ENCODE measurements at places on chromosomes 5 and 9. TPM values are rescaled to one million over a fixed set of nuclear protein-coding genes. Genes with fewer than 3 reads are reported as not detected.

- H3K36me3 ChIP-seq, result no peaks in the 10 kb centered on the region
- H3K4me3 ChIP-seq, result no peak overlapping the region
- H3K4me1 ChIP-seq, result no peaks in the 10 kb centered on the region
- no peaks in the 10 kb centered on the region for H3K27me3 ChIP-seq
- no peak for DNase-seq
These were observed 52.6 kb upstream of the TCERG1 start for GRCh38 chr5:146394486-146394885.

Gene ZNF618
- total RNA-seq, result 3.0 TPM

GRCh38 chr5:9282211-9282610 lies 263.7 kb downstream of the SEMA5A start:
- H3K4me1 ChIP-seq, result no peaks in the 10 kb centered on the region
- no peak for DNase-seq
- H3K27ac ChIP-seq, result no peak overlapping the region
- no peaks in the 10 kb centered on the region for H3K27me3 ChIP-seq
- H3K36me3 ChIP-seq, result no peaks in the 10 kb centered on the region

GRCh38 chr5:32538031-32538547 lies 47.3 kb upstream of the SUB1 start:
- no peak for DNase-seq
- H3K4me1 ChIP-seq, result no peaks in the 10 kb centered on the region
- no peaks in the 10 kb centered on the region for H3K36me3 ChIP-seq

Gene RNF180
- total RNA-seq, result 17.8 TPM

DNA sequence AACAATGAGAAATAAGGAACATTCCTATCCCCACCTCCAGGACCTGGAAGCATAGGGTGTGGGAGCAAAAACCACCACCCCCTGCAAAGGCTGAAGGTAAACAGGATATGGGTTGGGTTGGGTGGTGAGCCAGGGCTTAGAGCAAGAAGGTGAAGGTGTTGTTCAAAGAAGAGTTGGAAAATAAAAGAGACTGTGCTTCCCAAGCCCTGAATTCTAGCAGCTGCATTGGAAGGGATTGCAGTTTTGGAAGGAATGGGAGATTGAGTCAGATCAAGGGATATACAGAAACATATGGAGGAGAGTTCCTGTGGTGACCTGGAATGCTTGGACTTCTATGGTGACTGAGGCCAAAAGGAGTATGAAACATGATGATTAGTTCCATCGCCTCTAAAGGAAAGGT lies 24.7 kb upstream of the MTAP start:
- H3K36me3 ChIP-seq, result no peaks in the 10 kb centered on the region
- H3K27me3 ChIP-seq, result no peaks in the 10 kb centered on the region
- no peak for DNase-seq
- H3K4me1 ChIP-seq, result no peaks in the 10 kb centered on the region
- H3K4me3 ChIP-seq, result no peak overlapping the region
- no peak overlapping the region for H3K27ac ChIP-seq

GRCh38 chr9:87551772-87552217 lies 54.1 kb downstream of the DAPK1 start:
- H3K27me3 ChIP-seq, result no peaks in the 10 kb centered on the region
- H3K4me1 ChIP-seq, result no peaks in the 10 kb centered on the region
- H3K27ac ChIP-seq, result no peak overlapping the region
- H3K4me3 ChIP-seq, result no peak overlapping the region

GRCh38 chr5:170503990-170504596 lies at the start of gene KCNIP1:
TSS of gene KCNIP1 (plus strand) at chr5:170504020.
- DNase-seq, result no peak
- peak within 1 kb of the TSS; percentile 45 for H3K4me3 ChIP-seq
- H3K27ac ChIP-seq, result no peak within 1 kb of the TSS
- H3K36me3 ChIP-seq, result no peaks in the 10 kb centered on the region

DNA sequence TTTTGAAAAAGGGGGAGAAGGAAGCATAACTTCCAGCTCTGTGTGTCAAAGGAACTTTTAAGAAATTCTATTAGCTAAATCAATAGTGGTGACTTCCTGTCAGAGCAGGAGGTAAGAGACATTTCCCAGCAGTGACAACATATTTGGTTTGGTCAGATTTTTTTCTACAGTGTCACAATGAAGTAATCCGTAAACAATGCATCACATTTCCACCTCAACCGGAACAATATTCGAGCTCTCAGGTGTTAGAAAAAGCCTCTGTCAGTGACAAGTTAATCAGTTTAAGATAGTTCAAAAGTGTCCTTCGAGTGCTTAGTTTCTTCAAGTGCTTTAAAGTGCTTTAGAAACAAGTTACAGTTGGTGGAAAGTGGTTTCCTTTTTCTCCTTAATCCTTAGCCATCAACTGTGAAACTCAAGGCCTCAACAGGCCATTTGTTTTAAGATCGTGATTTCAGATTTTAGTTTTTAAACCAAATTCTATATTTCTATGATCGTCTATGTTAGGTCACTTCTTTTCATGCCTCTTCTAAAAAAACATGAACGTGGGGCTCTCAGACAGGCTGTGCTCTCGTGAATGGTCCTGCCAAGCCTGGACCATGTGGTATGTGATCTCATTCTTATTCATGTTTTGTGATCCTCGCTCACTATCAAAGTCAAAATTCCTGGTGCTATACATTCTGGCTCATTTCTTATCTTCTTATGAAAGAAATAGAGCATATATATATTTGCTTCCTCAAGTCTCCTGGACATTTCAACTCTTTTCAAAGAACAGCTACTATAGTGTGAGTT lies 181.9 kb upstream of the HMHB1 start:
- no peak overlapping the region for H3K27ac ChIP-seq
- no peak for DNase-seq
- H3K4me3 ChIP-seq, result no peak overlapping the region

DNA sequence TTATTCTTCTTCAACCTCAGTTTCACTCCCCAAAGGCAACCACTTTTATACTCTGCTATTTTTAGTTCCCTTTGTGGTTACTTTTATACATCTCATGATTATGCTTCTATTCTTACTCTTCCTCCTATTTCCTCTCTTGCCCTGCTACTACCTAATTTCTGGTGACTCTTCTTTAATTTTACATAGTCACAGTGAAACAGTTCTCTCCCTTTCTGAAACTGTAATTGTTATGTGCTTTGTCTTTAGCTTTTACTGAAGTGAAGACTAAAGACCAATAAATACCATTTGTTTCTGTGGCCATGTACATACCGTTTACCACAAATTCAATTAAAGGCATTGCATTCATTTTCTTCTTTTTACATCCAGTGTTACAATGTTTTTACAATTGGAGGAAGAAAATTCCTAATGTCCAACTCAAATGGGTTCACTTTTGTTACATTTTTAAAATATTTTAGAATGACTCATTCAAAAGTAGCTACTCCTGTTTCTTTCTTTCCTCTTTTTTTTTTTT lies 410.6 kb downstream of the PSAT1 start:
- no peak overlapping the region for H3K4me3 ChIP-seq
- no peak overlapping the region for H3K27ac ChIP-seq

- no peak for DNase-seq
- no peak overlapping the region for H3K4me3 ChIP-seq
- H3K36me3 ChIP-seq, result no peaks in the 10 kb centered on the region
- no peaks in the 10 kb centered on the region for H3K4me1 ChIP-seq
These were observed 46.2 kb downstream of the SLC28A3 start for GRCh38 chr9:84294241-84294950.

DNA sequence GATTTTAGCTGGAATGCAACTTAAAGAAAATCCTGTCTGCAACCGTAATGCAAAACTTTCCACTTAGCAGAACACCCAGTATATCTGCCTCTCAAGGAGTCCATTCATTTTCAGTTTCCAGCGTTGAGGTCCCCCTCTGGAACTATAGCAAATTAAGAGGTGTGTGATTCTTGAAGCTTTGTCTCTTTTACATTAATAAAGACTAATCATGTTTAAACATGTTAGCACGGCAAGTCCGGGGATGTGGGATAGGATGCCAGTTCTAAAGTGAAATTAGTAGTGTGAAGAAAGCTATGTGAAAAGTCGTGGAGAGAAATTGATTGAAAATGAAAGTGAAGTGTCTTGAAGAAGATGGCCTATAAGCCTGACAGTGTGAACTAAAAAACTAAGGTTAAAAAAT lies 429.1 kb downstream of the NR2F1-AS1 start:
- no peaks in the 10 kb centered on the region for H3K4me1 ChIP-seq
- H3K4me3 ChIP-seq, result no peak overlapping the region
- no peak overlapping the region for H3K27ac ChIP-seq
- DNase-seq, result no peak
- no peaks in the 10 kb centered on the region for H3K27me3 ChIP-seq

DNA sequence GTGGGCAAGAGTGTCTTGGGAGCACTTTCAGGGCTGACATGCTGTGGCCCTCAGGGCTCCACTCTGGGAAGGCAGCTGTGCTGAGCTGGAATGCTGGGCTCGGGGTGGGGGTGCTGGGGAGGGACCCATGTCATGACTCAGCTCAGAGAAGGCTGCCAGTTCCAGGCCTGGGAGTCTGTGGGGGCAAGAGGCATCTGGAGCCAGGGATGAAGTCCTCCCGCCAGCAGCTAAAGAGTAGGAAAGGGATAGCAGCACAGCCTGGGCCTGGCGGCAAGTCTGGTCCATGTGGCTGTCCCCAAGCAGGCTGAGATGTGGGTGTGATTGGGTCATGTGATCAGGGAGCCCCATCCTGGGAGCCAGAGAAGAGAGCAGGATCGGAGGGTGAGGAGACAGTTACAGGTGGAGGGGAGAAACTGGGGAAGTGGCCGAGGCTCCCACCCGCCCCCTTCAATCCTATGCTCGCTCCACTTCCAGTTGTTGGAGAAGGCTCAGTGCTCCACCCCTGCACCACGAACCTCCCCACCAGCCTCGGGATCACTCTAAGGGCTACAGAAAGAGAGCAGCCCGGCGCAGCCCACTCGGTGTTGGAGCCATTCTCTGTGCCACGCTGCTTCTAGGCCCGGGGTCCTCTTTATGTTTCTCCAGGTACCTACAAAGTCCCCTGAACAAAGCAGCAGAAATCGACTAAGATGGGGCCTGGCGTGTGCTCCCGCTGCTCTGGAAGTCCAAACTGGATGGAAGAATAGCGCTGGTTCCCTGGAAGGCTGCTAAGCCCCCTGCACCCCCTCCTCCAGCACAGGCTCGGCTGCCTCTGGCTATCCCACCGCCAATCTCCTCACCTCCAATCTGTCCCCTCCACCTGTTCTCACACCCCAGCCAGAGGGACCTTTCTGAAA lies 12.0 kb downstream of the PDGFRB start:
- H3K36me3 ChIP-seq, result no peaks in the 10 kb centered on the region
- H3K4me3 ChIP-seq, result peak overlapping the region; percentile 6
- peak overlapping the region; percentile 88 for H3K27ac ChIP-seq
- peaks cover 89% of the 10 kb centered on the region for H3K4me1 ChIP-seq
- peak; percentile 91 for DNase-seq
- H3K27me3 ChIP-seq, result no peaks in the 10 kb centered on the region

DNA sequence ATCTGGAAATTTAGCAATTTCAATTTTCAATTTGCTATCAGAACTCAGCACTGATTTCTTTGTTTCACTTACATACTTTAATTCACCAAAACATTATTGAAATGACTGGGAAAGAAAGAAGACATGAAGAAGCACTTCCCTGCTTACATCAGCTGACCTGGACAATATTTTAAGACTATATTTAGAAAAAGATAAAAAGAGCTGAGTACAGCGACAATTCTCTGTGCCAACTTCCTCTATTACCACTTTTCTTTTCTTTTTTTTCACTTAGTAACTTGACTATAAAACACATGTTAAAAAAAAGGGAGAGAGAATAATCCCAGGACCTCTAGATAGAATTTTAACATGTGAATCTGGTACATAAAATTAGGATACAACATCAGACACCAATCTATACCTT lies 35.6 kb downstream of the MEF2C start:
- H3K4me1 ChIP-seq, result peaks cover 42% of the 10 kb centered on the region
- H3K4me3 ChIP-seq, result no peak overlapping the region
- DNase-seq, result no peak
- H3K27ac ChIP-seq, result peak overlapping the region; percentile 19
- no peaks in the 10 kb centered on the region for H3K27me3 ChIP-seq

Gene ARID3C
- not detected for total RNA-seq

DNA sequence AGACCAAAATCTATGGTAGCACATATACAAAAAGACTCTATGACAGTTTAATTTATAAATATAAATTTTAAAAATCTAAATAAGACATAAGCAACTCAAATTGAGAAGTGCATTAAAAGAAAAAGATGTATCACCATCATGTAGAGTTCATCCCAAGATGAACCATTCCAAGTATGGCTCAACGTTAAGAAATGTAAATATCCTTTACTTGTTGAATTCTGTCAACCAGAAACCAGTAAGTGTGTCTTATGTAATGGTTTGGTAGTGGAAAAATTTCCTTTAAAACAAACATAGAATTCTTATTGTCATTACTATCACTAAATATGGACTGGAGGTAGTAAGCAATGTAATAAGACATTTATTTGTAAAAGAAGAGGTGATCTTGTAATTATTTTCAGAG lies 87.3 kb downstream of the YIPF5 start:
- no peak for DNase-seq
- H3K4me3 ChIP-seq, result no peak overlapping the region
- H3K27ac ChIP-seq, result no peak overlapping the region
- H3K27me3 ChIP-seq, result no peaks in the 10 kb centered on the region

GRCh38 chr5:72630081-72630480 lies 122.9 kb upstream of the ZNF366 start:
- H3K36me3 ChIP-seq, result no peaks in the 10 kb centered on the region
- no peaks in the 10 kb centered on the region for H3K4me1 ChIP-seq
- no peak for DNase-seq

Gene QRFP
- not detected for total RNA-seq

GRCh38 chr9:82354279-82354659 lies 365.7 kb downstream of the SPATA31D1 start:
- no peaks in the 10 kb centered on the region for H3K27me3 ChIP-seq
- H3K36me3 ChIP-seq, result no peaks in the 10 kb centered on the region
- no peaks in the 10 kb centered on the region for H3K4me1 ChIP-seq
- H3K4me3 ChIP-seq, result no peak overlapping the region
- H3K27ac ChIP-seq, result no peak overlapping the region

Gene WHRN
- total RNA-seq, result 2.6 TPM

GRCh38 chr5:76475936-76476335 lies 72.9 kb downstream of the IQGAP2 start:
- no peak for DNase-seq
- H3K4me3 ChIP-seq, result no peak overlapping the region

- H3K36me3 ChIP-seq, result peaks cover 6% of the 10 kb centered on the region
- no peak for DNase-seq
- H3K27ac ChIP-seq, result no peak overlapping the region
- no peaks in the 10 kb centered on the region for H3K4me1 ChIP-seq
These were observed 8.6 kb downstream of the ECSCR start for GRCh38 chr5:139453683-139454567.

Gene GCNT4
- 0.20 TPM for total RNA-seq

DNA sequence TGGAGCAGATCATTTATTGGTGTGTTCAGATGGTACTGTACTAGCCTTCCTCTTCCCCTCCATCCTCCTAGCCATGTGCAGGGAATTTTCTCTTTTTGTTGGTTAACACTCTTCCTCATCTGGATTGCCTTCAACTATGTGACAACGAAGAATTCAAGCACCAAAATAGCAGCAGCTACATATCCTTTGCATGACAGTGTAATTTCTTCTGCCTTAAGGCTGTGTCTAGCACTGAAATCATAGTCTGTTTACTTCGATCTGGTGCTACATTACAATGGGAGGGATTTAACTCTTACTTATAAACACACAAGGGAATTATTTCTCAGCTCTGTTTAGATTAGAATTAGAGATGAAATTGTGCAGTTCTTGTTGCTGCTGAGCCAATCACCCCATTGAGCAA lies 260.4 kb downstream of the ARL15 start:
- no peak overlapping the region for H3K4me3 ChIP-seq
- no peaks in the 10 kb centered on the region for H3K27me3 ChIP-seq
- H3K27ac ChIP-seq, result no peak overlapping the region
- no peaks in the 10 kb centered on the region for H3K36me3 ChIP-seq

GRCh38 chr5:131096774-131097710 lies 68.0 kb downstream of the HINT1 start:
- H3K36me3 ChIP-seq, result no peaks in the 10 kb centered on the region
- H3K4me1 ChIP-seq, result no peaks in the 10 kb centered on the region

Gene CAMK4
- 0.11 TPM for total RNA-seq

Gene PITX1
- not detected for total RNA-seq

Gene SIT1
- total RNA-seq, result 0.55 TPM
